T-cell (primary cell): ENCODE measurements at places on chromosomes 6 and 20.

DNA sequence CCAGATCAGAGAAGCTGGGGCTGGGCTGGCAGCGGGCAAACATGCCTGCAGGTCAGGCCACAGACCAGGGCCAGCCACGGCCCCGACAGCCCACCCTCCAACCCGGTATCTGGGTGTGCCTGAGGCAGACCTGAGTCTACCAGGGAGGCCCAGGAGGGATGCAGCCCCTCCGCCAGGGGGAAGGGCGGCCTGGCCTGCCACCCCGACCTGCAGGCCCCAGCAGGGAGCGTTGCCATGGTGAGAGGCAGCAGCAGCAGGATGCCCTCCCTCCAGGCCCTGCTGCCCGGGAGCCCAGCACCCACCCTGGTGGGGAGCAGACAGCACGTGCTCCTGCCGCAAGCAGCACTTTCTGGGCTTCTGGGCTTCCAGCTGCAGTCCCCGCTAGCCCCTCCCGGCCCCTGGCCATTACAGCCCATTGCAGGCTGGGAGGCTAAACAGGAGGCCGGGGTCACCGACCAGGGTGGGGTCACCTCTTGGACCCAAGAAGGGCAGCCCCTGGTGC is 3.8 kb upstream of the EEF1A2 start:
- DNase-seq, result no peak

DNA sequence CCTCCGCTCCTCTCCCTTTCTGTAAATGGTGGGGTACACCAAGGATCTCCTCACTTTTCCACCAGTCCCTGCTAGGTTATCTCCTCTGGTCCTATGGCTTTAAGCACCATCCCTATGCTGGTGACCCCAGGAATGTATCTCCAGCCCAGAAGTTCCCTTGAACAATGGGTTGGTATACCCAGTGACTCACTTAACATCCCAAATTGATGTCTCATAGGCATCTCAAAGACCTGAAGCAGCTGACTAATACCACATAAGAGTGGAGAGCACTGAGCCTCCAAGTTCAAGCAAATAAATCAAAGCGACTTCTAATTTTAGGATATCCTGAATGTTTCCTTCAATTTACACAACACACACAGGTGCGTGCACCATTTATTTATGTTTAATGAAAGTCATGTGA is 48.3 kb downstream of the ADGRF1 start:
- DNase-seq, result no peak

DNA sequence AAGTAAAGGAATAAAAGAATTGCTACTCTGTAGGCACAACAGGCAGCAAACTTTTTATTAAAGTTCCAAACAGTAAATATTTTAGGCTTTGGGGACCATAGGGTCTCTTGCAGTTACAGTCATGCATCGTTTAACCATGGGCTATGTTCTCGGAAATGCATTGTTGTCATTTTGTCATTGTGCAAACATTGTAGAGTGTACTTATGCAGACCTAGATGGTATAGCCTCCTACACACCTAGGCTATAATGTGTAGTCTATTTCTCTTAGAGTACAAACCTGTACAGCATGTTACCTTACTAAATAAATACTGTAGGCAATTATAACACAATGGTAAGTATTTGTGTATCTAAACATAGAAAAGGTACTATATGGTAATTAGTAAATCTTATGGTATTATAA is 54.7 kb downstream of the CDS2 start:
- DNase-seq, result no peak

DNA sequence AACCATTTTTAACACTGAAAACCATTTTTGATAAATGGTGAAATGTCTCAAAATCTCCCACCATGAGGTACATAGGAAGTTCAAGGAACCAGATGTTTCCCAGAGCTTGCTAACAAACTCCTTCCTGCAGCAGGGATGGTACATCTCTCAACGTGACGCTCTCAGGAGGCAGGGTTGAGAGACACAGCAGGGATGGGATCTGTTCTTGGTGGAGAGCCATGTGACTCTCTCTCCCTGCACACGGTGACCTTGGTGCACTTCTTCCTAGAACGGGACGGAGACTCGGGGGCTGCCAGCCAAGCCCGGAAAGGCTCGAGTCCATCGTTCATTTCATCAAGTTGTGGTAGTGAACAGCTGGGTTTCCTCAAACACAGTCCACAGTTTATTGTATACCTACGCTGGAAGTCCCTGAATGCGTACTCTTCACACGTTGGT is 94.2 kb downstream of the FAM50B start:
- no peak for DNase-seq

- no peak for DNase-seq
Measured at GRCh38 chr6:11245381-11246256, 13.2 kb upstream of the NEDD9 start.

- DNase-seq, result no peak
Measured at GRCh38 chr20:18719426-18719825, 94.2 kb upstream of the SCP2D1 start.

GRCh38 chr6:74357321-74357720 is 661.3 kb downstream of the CD109 start:
- no peak for DNase-seq

- no peak for DNase-seq
Measured at GRCh38 chr6:102623201-102623600, 1229.7 kb downstream of the GRIK2 start.

- no peak for DNase-seq
Measured at GRCh38 chr6:6788394-6789032, 200.0 kb downstream of the LY86 start.

DNA sequence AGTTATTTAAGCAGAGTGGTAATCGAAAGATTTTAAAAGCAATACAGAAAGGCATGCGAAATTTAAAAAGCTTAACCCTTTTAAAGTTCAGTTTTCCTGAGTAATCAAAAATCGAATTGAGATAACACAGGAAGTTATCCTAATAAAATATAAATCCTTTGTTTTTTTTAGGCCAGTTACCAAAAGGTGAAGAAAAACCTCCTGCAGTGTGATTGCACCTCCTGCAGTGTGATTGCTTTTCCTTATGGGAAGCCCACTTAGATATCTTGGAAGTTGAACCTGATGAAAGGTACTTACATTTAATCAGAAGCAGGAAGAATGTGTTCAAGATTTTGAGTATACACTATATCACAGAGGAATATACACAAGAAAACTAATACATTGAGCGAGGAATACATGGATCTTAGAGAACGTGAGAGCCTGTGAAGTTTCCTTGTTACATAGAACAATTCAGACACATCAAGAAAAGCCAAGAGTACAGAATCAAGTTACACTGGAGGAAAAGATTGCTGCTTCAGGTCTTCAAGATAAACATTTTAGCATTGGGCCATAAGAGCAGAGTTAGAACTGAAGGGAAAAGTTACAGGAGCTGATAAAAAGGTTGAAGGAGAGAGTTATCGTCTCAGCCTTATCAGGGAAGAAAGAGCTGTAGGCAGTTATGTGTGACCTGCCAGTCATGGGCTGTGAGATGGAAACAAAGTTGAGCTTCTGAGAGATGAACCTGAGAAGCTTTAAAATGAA is 7.7 kb upstream of the TMEM181 start:
- DNase-seq, result no peak

DNA sequence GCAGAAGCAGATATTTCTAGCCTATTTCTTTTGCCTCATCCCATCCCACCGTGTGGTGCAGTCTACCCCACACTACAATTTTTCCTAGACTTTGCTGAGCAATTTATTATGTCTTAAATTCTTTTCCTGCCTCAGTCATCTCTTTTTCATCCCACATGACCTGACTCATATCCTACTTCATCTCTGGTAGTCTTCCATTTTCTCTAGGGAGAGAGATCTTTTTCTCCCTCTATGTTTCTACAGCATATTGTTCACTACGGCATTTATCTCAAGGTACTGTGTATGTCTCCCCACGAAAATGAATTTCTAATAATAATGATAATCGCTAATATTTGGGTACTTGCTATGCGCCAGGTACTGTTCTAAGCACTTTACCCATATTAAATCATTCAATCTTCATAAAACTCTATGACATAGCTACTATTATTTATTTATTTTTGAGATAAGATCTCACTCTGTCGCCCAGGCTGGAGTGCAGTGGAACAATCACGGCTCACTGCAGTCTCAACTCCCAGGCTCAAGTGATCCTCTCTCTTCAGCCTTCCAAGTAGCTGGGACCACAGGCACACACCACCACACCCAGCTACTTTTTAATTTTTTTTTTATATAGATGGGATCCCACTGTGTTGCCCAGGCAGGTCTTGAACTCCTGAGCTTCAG is 15.6 kb downstream of the PDSS2 start:
- no peak for DNase-seq

GRCh38 chr6:67748521-67748920 is 886.6 kb upstream of the ADGRB3 start:
- DNase-seq, result no peak

GRCh38 chr6:113697632-113698410 is 159.3 kb upstream of the MARCKS start:
- DNase-seq, result no peak

- DNase-seq, result no peak
Measured at GRCh38 chr6:36622901-36623546, 28.9 kb downstream of the SRSF3 start.

GRCh38 chr6:88238065-88238464 is 71.9 kb upstream of the CNR1 start:
- DNase-seq, result no peak

DNA sequence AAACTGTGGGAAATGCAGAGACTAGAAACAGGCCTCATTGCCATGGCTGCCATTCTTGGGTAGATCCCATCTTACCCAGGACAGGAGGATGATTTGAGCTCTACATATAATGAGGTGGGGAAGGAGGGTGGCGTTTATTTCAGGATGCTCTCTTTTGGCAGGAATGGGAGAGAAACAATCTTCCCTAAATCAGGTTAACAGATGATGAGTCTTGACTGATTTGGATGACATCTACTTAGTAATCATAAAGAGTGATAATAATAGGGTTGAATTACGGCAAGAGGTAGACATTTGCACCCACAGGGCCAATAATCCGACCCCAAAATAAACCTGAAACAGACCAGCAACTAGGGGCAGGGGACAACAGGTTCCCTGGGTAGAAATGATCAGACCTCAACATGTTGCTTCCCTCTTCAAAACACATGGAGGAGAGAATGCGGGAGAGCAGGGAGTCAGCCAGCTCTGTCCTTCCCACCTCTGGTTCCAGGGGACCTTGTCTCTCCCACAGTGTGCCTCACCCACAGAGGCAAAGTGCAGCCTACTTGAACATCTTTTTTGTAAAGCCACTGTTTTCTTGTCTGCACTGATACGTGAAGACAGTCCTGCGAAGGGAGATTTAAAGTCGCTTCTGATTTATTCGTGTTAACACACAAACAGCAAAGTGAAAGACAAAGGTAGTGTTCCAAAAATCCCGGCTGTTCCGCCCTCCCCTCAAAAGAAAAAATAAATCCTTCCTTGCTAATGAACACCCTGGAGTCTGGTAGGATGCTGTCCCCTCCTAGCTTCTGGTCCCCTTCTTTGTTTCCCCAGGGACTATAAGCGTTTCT is 3.9 kb downstream of the FOXQ1 start:
- DNase-seq, result no peak

- peak; percentile 27 for DNase-seq
Measured at GRCh38 chr6:35141007-35141655, at the start of gene TCP11. TCP11 (minus strand) TSS chr6:35141339; CDS start chr6:35140870, 469 bp downstream.

DNA sequence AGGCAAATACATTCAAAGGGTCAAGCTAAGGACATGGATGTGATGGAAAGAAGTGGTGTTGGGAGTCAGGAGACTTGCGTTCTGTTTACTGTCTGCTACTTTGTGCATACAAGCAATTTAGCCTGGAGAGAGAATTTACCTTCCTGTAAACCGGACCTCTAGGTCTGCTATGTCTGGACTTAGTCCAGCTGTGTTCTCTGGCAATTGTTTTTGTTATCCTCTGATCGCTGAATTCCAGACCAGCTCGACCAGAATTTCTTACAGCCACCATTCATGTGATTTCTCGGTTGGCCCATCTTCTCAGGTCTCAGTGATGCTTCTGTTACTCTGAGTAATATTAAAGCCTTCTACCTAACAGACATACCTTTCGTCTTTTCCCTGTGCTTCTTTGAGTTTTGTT is 75.2 kb downstream of the LRRC1 start:
- DNase-seq, result no peak

GRCh38 chr6:116836606-116837342 is 7.9 kb upstream of the GPRC6A start:
- DNase-seq, result no peak

- DNase-seq, result no peak
Measured at GRCh38 chr6:117494694-117495318, 12.3 kb downstream of the DCBLD1 start.

- no peak for DNase-seq
Measured at GRCh38 chr6:104885518-104886043, 25.9 kb upstream of the HACE1 start.

DNA sequence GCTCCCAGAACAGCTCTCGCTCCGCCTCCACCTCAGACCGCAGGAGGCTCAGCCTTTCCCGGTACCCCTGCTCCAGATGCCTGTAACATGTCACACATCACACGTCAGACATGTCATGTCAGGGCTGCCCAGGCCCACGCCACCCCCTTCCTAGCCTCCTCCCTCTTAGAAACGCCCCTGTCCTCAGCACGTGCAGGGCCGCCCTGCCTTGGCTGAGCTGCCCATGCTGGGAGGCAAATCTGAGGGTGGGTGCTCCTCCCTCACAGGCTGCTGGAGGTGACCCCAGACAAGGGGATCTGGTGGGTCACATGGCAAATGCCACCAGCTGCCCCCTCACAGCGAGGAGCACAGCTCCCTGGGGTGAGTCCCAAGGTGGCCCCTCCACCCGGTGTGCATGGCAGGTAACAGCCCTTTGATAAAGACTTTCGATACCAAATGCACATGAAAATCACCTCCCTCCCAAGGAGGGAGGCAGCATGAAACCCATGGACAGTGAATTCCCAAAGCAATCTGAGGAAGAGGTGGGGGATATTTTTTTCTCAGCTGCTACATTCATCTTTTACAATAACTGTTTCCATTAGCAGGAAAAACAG is 84.1 kb downstream of the GINS1 start:
- DNase-seq, result no peak

DNA sequence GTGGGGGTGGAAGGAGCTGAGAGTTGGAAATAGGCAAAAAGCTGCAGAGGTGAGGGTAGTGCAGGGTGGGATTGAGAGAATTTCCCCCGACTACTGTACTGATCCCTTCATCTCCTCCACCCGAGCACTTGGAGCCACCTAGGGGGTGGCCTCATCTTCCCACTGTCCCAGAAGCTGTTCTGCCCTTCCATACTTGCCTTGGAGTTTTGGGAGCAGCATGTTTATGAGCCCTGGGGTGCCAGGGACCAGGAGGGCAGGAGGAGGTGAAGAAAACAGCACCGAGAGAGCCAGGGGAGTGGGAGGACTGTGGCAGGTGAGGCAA is 34.0 kb upstream of the HLA-A start:
- DNase-seq, result no peak

- DNase-seq, result no peak
Measured at GRCh38 chr6:118240878-118241528, 307.1 kb upstream of the PLN start.

GRCh38 chr6:140897804-140898573 is 1234.7 kb upstream of the GJE1 start:
- DNase-seq, result no peak

GRCh38 chr6:82693094-82693493 is 329.5 kb downstream of the TPBG start:
- no peak for DNase-seq

DNA sequence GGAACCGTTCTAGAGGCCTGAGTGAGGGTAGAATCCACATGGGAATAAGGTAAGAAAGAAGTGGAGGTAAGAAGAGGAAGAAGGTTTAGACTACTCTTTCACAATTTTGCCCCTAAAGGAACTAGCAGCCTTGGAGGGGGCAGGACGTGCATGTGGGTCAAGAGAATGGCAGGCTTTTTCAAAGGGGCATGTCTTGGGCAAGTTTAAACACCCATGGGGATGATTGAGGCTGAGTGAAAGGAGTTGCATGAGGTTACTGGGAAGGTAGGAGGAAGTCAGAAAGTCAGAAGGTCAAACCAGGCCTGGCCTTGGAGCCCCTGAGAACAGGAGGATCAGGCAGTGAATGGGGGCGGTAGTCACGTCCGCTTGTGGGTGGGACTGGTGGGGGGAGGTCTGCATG is 10.2 kb downstream of the ADA start:
- no peak for DNase-seq
